ENCODE measurements at places on chromosomes 12 and 14.

DNA sequence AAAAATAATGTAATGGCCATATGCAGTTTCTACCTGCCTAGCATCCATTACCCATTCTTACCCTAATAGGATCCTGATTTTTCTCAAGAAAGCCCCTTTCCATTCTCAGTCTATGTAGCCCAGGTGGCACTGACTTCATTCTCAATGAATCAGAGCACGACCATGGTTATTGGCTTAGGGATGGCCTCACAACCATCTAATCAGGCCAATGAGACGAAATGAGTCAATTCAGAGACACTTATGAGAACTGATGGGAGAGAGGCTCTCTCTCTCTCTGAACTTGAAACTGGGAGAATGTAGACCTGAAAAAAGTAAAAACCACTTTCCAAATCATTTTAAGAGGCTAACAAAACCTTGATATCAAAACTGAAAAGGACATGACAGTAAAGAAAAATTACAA is 45.3 kb upstream of the OXA1L start:
- DNase-seq = no peak

- no peak for DNase-seq
These were observed 10.0 kb downstream of the DACT1 start for GRCh38 chr14:58647777-58648176.

DNA sequence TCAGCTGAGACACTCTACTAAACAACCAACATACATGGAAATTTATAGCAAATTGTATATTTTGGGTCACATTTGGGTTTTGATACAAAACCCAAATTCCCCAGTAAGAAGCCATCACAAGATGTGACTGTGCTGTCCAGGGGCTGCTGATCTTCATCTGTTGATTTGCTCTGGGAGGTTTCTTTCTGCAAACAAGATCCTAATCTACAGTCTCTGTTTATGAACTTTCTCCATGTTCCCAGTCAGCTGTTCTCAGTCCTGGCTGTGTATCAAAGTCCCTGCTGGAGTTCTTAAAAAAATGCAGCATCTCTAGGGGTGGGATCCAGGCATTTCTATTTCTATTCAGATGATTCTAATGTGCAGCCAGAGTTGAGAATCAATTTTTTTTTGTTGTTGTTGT is 85.1 kb downstream of the ATP23 start:
- no peak for DNase-seq

DNA sequence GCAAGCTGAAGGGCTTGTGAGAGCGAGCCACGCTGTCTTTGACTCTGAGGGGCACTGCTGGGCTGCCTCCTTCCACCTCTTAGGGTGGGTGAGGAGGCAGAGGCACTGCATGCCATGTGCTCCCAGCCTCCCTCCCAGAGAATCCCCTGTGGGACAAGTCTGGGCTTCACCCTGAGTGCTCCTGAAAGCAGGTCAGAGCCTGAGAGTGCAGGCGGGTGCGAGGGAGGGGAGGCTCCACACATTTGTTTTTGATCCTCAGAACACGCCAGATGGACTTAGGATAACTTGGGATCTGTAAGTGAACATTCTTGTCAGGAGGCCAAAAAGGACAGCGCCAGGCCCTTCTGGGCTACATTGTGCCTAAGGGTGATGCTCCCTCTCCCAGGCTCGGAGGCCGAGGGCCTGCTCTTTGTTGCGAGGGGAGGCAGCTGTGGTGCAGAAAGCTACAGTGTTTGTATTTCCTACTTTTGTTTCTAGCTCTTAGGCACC is 155.4 kb downstream of the TMX1 start:
- DNase-seq = no peak

- no peak for DNase-seq
These were observed 39.0 kb downstream of the CRACR2A start for GRCh38 chr12:3713947-3714346.

- no peak for DNase-seq
These were observed 2.7 kb downstream of the TCTN1 start for GRCh38 chr12:110616471-110617115.

GRCh38 chr14:80215756-80216581 is 4.7 kb upstream of the DIO2 start:
- no peak for DNase-seq

- no peak for DNase-seq
These were observed 12.4 kb downstream of the ESR2 start for GRCh38 chr14:64281805-64282204.

DNA sequence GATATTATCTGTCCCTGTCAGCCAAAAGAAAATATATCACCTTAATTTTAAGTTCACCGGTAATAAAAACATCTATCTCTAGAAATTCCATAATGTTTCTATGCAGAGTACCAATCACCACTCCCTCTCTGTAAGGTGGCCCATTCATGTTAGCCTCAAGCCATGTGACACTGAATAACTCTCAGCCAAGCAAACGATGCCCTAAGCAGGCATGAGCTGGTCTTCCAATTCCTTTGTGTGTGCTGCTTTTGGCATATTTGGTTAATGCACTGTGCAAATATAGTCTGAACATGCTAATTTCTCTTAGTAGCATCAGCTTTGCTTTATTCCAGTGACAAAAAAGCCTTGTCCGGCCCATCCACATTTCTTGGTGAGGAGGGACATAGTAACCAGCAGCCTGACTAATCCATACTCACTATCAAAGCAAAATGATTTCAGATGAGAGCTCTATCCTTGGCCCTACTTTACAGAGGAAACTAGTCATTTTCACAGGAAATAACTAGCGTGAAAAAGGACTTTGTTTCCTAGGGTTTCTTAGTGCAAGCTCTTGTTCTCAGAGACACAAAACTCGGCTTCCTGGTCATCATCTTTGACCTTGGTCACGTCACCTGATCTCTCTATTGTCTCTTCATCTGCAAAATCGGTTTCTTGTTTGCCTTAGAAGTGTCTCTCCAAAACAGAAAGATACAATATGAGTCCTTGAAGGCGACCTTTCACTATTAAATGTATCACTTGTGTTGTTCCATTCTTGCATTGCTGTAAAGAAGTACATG is 59.2 kb upstream of the RTRAF start:
- DNase-seq = no peak

GRCh38 chr14:54127526-54127925 is 170.9 kb upstream of the BMP4 start:
- DNase-seq = no peak

DNA sequence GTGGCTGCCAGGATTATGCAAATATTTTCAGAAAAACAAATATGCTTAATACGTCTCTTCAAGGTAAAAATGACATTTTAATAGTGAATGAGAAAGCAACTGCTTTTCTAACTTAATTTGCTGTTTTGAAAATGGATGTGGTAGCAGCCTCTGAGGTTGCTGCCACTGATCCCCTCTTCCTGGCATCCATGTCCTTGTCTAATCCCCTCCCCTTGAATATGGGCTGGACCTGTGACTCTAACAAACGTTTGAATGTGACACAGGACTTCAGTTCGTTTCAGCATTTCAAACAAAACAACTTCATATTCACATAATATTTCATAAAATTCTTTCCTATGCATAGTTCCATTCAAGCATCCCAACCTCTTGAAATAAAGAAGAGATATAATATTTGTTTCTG is 64.2 kb upstream of the SLC38A2 start:
- DNase-seq = no peak

DNA sequence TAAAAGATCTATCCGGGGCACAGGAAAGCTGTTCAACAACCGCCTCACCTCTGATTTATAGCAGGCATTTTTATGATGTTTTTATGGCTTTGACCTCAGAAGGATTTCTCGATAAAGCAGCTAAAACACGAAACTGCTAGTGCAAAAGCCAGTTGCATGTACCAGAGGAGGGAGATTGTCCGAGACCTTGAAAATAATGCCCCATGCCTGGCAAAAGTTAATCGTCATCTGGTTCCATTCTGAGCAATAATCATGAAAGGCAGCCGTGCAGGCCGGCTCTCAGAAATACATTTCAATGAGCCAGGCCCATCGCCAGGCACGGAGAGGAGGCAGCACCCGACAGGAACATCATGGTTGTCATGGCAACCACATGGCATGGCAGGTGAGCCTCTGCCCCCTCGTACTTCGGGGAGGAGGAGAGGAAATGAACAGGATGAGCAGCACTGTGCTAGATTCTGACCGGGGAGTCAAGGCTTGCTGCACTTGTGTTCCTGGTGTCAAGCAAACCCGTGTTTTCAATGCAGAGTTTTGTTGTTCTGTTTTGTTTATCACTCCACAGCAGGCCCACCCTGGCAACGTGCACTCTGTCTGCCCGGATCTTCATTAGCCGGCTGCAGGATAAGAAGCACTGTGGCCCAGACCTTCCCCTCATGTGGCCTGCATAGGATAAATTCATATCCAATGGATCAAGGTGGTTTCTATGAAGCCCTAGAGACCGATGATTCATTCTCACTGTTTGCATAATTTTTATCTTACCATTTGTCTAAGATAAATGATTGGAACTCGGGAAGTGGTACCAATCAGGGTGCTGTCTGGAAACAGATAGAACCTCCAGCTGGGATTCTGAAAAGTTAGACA is 160.2 kb downstream of the RIMBP2 start:
- no peak for DNase-seq

DNA sequence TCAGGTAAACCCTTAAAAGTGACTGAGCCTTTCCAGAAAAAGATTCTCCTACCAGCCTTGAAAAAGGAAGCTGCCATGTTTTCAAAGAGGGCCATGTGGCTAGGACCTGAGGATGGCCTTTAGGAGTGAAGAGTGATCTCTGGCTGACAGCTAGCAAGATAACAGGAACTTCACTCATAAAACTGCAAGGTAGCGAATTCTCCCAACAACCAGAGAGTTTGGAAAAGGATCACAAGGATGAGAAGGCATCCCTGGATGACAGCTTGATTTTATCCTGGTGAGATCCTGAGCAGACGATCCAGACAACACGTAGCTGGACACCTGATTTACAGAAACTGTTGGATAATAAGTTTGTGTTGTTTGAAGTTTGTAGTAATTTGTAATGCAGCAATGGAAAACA is 115.6 kb upstream of the FBXO33 start:
- no peak for DNase-seq

- no peak for DNase-seq
These were observed 30.3 kb downstream of the NDUFA12 start for GRCh38 chr12:94973221-94973620.

- no peak for DNase-seq
These were observed 16.6 kb upstream of the ACTN1 start for GRCh38 chr14:68995731-68996130.

GRCh38 chr14:33986804-33987203 is 35.9 kb upstream of the EGLN3 start:
- no peak for DNase-seq
